ENCODE measurements at places on chromosomes 3 and 15. TPM values are rescaled to one million over a fixed set of nuclear protein-coding genes. Genes with fewer than 3 reads are reported as not detected.
A peak's percentile ranks its signal among the peaks of the same experiment; 100 is the strongest.

Gene ALCAM
- total RNA-seq = 2.7 TPM

- peaks cover 1% of the 10 kb centered on the region for H3K4me1 ChIP-seq
- no peak for DNase-seq
- no peak overlapping the region for H3K27ac ChIP-seq
- no peaks in the 10 kb centered on the region for H3K27me3 ChIP-seq
These were observed 294.0 kb downstream of the SOX2 start for GRCh38 chr3:182005701-182006100.

- no peaks in the 10 kb centered on the region for H3K27me3 ChIP-seq
- peaks cover 76% of the 10 kb centered on the region for H3K4me1 ChIP-seq
- no peak for DNase-seq
- peak overlapping the region; percentile 99 for H3K27ac ChIP-seq
These were observed 27.0 kb downstream of the ATRIP start for GRCh38 chr3:48473617-48473952.

- peak overlapping the region; percentile 17 for H3K4me3 ChIP-seq
- H3K4me1 ChIP-seq = peaks cover 19% of the 10 kb centered on the region
- no peaks in the 10 kb centered on the region for H3K36me3 ChIP-seq
- H3K27me3 ChIP-seq = peaks cover 2% of the 10 kb centered on the region
- no peak for DNase-seq
- peak overlapping the region; percentile 1 for H3K27ac ChIP-seq
These were observed 32.4 kb downstream of the CD200R1L start for GRCh38 chr3:112814266-112814665.

DNA sequence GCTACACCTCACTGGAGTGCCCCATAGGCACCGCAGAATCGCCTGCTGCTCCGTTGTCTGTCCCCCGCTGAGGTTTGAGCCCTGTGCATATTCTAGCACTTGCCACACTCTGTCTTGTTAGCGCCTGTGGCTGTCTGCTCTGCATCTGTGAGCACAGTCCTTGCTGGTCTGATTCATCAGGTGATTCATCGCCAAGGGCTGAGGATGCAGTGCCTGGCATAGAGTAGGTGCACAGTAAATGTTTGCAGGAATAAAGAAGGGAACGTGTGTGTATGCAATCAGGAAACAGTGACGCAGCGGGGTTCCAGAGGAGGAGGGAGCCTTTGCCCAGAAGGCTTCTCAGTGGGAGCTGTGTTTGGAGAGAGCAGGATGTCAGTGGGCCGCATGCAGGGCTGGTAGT lies 124.0 kb upstream of the PLXNA1 start:
- H3K27me3 ChIP-seq = no peaks in the 10 kb centered on the region
- H3K36me3 ChIP-seq = no peaks in the 10 kb centered on the region
- DNase-seq = no peak
- peak overlapping the region; percentile 20 for H3K27ac ChIP-seq
- no peak overlapping the region for H3K4me3 ChIP-seq
- H3K4me1 ChIP-seq = no peaks in the 10 kb centered on the region

Gene DPPA2
- not detected for total RNA-seq

Gene ZBBX
- not detected for total RNA-seq

DNA sequence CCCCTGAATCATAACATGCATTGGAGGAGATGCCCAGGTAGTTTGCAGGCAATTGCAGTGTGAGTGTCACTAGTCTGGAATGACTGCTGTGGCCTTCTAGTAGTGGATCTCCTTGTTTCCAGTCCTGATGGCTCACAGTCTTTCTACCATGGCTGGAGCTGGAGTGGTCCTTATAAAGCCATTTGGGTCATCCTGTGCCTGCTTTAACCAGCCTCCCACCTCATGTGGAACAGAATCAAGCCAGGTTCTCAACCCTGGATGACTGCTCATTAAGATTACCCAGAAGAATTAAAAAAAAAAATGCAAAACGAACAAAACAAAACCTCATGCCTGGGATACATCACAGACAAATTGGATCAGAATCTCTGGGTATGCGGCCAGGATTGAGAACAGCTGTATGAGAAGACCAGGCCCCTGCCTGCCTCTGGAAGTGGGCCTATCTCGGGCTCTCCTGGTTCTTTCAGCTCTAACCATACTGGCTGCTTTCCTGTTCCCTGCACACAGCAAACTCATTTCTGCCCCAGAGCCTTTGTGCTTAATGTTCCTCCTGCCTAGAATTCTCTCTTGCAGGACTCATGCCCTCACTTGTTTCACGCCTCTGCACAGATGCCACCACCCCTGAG lies 96.4 kb downstream of the ITPR1 start:
- peak overlapping the region; percentile 76 for H3K27ac ChIP-seq
- peaks cover 78% of the 10 kb centered on the region for H3K4me1 ChIP-seq
- no peaks in the 10 kb centered on the region for H3K27me3 ChIP-seq
- peaks cover 5% of the 10 kb centered on the region for H3K36me3 ChIP-seq
- DNase-seq = no peak

Gene ADAMTS7
- total RNA-seq = 0.31 TPM

Gene SCN5A
- 0.25 TPM for total RNA-seq

GRCh38 chr3:165749821-165750220 lies 87.4 kb downstream of the BCHE start:
- no peak for DNase-seq
- H3K36me3 ChIP-seq = no peaks in the 10 kb centered on the region

DNA sequence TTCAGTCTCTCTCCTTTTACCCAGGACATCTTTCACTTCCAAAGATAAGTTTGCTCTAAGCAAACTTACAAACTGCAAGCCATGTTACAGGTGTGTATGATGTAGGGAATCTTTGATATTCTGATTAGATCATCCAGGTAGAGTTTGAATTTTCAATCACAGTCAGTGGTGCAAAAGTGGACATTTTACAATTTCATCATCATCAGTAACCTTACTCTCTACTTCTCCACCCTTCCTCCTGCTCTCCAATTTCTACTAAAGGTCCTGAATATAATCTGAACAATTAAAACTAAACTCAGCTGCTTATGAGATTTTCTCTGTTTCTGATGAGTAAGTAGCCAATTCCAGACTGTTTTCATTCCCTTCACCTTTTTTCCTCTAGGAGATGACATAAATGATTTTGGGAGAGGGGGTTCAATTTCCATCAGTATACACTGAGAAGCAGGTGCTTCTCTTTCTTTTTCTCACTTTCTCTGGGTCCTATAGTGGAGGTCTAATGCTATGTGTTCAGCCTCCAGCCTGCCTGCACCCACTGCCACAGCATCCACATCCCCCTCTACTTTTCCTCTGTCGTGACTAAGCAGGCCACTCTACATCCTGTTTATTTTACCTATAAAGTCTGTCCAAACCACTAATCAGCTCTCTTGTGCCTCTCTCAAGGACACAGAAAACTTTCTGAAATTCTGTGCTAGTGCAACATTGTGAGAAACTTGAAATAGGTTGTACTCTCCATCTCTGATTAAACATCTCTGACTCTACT lies 27.6 kb downstream of the SUCNR1 start:
- no peak overlapping the region for H3K4me3 ChIP-seq
- peaks cover 21% of the 10 kb centered on the region for H3K4me1 ChIP-seq
- no peak overlapping the region for H3K27ac ChIP-seq
- H3K27me3 ChIP-seq = no peaks in the 10 kb centered on the region
- H3K36me3 ChIP-seq = no peaks in the 10 kb centered on the region

DNA sequence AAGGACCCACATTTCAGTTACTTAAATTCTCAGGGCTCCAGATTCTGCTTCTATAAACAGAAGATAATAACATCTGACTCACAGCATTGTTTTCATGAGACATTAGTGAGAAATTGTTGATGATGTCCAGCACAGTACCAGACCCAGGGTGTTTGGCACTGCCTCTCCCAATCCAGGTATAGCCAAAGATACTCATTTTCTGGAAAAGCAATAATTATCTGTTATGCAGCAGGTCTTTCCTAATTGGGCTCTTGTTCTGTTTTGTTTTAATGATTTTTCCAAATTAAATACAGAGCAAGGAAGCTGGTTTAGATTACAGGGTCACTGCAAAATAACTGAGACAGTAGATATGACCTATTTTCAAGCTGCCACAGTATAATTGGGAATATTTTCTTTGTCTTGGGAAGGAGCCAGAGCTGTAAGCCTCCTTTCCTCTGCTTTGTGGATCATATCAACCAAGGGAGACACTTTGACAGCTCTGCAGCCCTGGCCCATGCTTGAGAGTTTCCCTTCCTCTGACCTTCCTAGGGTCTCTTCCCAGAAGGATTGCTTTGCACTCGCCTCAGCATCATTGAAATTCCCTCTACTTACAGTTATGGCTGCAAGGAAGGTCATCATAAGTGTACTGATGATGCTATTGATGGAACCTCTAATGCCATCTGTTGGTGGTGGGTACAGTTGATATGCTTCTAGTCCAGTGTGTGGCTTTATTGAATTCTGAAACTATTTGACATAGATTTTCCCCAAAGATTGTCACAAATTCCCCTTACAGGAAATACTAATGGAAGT lies 522.4 kb upstream of the ADAMTS9 start:
- H3K4me1 ChIP-seq = no peaks in the 10 kb centered on the region
- H3K4me3 ChIP-seq = no peak overlapping the region
- DNase-seq = no peak
- H3K27me3 ChIP-seq = peaks cover 3% of the 10 kb centered on the region
- no peak overlapping the region for H3K27ac ChIP-seq

DNA sequence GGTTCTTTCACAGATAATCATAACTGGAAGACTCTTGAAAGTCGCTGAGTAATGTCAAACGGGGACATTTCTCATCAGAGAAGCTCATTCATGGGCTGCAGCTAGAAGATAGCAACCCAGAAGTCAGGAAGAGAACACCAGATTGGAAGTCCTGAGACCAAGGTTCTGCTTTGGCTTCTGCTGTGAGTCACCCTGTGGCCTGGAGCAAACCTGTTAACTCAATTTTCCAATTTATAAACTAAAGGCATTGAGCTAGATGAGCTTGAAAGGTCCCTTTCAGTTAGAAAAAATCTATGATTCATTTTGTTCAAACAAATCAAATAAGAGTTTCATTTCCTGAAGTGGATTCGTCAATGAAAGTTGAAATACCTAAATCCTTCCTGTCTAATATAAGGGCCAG lies 402.2 kb downstream of the EPHB1 start:
- no peaks in the 10 kb centered on the region for H3K36me3 ChIP-seq
- no peaks in the 10 kb centered on the region for H3K27me3 ChIP-seq
- no peak overlapping the region for H3K27ac ChIP-seq
- no peak overlapping the region for H3K4me3 ChIP-seq
- DNase-seq = no peak

DNA sequence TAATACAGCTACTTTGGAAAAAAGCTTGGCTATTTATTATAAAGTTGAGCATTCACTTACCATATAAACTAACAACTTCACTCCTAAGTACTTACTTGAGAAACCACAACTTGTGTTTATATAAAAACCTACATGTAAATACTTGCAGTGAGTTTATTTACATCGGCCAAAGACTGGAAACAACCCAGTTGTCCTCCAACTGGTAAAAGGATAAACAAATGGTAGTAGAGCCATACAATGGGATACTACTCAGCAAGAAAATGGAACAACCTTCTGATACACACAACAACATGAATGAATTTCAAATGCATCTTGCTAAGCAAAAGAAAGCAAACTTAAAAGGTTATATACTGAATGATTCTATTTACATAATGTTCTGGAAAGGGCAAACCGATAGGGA lies 63.7 kb downstream of the SLC7A14 start:
- H3K4me3 ChIP-seq = no peak overlapping the region
- H3K27me3 ChIP-seq = no peaks in the 10 kb centered on the region
- no peaks in the 10 kb centered on the region for H3K36me3 ChIP-seq
- H3K4me1 ChIP-seq = no peaks in the 10 kb centered on the region

DNA sequence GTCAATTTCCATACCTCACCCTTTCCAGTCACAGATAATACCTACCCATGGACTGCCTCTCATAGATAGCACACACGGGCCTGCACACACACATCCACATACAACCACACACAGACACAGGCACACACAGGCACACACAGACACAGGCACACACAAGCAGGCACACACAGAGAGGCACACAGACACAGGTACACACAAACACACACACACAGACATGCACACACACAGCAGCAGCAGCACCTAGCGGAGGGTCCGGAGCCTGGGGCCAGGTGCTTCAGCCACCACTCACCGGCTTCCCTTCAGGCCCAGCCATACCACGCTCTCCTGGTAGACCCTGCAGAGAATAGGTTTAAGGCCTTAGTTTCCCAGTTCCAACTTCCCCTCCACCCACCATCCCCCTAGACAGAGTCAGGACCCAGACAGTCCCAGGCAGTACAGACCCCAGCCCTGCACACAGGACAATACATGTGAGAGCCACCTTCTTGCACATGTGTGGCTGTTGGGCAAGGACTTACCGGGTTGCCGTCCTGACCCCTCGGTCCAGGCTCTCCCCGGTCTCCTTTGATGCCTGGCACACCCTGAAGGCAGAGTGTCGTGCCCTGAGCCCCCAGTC lies 10.5 kb upstream of the UCN2 start:
- no peaks in the 10 kb centered on the region for H3K36me3 ChIP-seq
- no peak overlapping the region for H3K4me3 ChIP-seq
- H3K4me1 ChIP-seq = no peaks in the 10 kb centered on the region
- no peak overlapping the region for H3K27ac ChIP-seq
- H3K27me3 ChIP-seq = no peaks in the 10 kb centered on the region

Gene UPK1B
- total RNA-seq = not detected

DNA sequence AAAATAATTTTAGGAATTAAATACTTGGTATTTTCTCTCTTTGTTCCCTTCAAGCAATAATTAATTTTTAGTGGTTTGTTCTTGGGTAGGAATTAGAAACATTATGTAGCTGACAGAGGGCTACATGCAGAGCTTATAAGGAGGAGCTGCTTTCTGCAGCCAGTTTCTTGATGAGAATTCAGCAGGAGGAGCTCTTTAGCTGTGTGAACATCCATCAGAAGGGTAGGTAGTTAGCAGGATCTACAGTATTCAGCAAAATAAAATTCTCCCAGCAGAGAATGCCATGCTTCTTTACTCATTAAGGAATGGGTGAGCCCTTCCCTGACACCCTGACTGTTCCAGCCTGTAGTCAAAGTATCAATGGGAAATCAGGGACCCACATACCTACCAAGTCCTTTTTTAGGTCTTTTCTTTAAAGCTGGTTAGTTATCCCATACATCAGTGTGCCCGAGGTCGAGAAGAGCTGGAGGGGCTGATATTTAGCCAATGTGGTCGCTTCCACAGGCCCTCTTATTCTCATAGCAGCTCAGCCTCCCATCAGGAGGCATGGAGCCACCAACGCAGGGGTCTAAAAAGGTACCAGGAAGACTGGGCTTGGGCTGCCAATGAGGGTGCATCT lies 54.0 kb downstream of the KCNAB1 start:
- no peaks in the 10 kb centered on the region for H3K36me3 ChIP-seq
- H3K27me3 ChIP-seq = peaks cover 13% of the 10 kb centered on the region
- H3K27ac ChIP-seq = no peak overlapping the region
- H3K4me3 ChIP-seq = no peak overlapping the region
- no peaks in the 10 kb centered on the region for H3K4me1 ChIP-seq

Gene SLC15A2
- total RNA-seq = 3.4 TPM

- H3K27me3 ChIP-seq = no peaks in the 10 kb centered on the region
- no peak for DNase-seq
- H3K27ac ChIP-seq = no peak overlapping the region
- no peak overlapping the region for H3K4me3 ChIP-seq
These were observed 401.4 kb downstream of the ROBO1 start for GRCh38 chr3:79366414-79366813.

- DNase-seq = no peak
- peaks cover 14% of the 10 kb centered on the region for H3K36me3 ChIP-seq
- no peaks in the 10 kb centered on the region for H3K27me3 ChIP-seq
- H3K4me3 ChIP-seq = no peak overlapping the region
- H3K27ac ChIP-seq = no peak overlapping the region
- H3K4me1 ChIP-seq = peaks cover 29% of the 10 kb centered on the region
These were observed 101.7 kb downstream of the IL1RAP start for GRCh38 chr3:190615607-190616006.

GRCh38 chr15:65790694-65791334 lies 1.3 kb downstream of the DENND4A start:
- H3K36me3 ChIP-seq = peaks cover 2% of the 10 kb centered on the region
- H3K27ac ChIP-seq = peak overlapping the region; percentile 85
- DNase-seq = no peak
- peak overlapping the region; percentile 99 for H3K4me3 ChIP-seq

Gene GP5
- total RNA-seq = 12.8 TPM
